ENCODE measurements at places on chromosomes 4 and X.

DNA sequence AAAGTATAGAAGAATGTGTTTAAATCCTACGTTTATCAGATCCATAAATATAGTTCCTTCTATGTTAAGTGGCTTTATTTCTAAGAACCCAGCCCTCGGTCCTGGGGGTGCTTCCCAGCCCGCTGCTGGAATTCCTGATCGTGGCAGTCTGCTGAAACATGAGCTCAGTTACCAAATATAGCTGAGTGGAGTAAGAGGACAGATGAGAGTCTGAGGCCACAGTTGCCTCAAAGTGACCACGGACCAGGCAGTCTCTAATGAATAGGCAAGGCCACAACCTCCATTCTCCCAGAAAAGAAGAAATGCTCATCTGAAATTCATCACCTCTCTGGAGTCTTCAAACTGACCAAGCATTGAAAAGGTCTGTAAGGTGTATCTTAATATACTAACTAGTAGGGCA is at the start of gene PALLD:
Gene PALLD (plus strand): TSS at position 219 of the 400 bp plus-strand sequence.
- DNase-seq = no peak

- no peak for DNase-seq
These were observed 21.5 kb upstream of the GRPEL1 start for GRCh38 chr4:7089213-7089986.

- DNase-seq = peak; percentile 18
These were observed 6.2 kb downstream of the CTBP1 start for GRCh38 chr4:1242506-1243450.

DNA sequence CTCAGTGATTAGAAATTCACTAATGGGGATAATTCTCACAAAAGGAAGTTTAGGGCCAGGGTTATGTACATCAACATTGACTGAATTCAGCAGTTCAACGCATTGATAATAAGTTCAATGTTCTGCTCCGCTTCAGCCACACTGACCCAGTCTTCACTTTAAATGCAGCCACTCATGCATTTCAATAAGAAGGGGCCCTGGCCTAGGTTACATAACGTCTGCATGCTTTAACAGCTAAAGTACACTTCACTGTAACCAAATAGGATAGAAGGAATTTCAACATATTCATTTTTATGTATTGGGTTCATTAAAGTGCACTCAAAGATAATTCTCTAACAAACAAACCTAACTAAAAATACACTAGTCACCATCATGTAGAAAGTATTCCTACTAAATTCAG is 12.8 kb upstream of the TSPAN7 start:
- DNase-seq = no peak

- no peak for DNase-seq
These were observed 46.7 kb downstream of the LARP1B start for GRCh38 chr4:128107766-128108165.

DNA sequence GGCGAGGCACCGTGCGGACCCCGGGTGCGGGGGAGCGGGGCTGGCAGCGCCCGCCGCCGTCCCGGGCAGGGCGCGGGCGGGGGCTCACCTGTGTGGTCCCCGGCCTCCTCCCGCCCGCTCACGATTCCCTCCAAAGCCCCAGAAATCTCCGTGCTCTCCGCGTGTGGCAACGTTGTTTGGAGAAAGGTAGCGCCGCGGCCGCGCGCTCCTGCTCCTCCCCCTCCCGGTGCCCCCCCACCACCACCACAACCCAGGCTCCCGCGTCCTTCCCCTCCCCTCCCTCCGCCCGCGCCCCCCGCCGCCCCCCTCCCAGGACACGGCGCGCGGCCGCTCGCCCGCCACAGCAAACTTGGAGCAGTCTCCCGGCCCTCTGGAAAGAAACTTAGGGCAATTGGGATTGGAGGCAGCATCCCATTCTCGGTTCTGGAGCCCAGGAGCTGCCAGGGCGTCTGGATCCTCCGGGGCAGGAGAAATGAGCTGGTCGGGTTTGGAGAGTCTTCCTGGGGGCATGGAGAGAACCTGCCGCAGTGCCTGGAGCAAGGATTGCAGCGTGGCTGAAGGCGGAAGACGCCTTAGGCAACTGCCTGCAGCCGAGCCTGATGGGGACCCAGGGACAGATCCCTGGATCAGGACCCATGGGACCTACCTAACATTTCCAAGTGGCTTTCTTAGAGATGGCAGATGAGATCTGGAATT is 855 bp downstream of the KLF3 start:
- DNase-seq = peak; percentile 68

- DNase-seq = no peak
These were observed 95.3 kb downstream of the GRID2 start for GRCh38 chr4:92399032-92399431.

- DNase-seq = no peak
These were observed 101.1 kb downstream of the ADGRL3 start for GRCh38 chr4:61301271-61301670.

- no peak for DNase-seq
These were observed 126.9 kb upstream of the TEX13A start for GRCh38 chrX:105347373-105347772.

- no peak for DNase-seq
These were observed 40.7 kb downstream of the FANCB start for GRCh38 chrX:14832151-14832550.

- no peak for DNase-seq
These were observed 234.1 kb downstream of the GRXCR1 start for GRCh38 chr4:43126595-43126994.

- peak; percentile 50 for DNase-seq
These were observed 196.2 kb downstream of the SNCA start for GRCh38 chr4:89640620-89641366.

DNA sequence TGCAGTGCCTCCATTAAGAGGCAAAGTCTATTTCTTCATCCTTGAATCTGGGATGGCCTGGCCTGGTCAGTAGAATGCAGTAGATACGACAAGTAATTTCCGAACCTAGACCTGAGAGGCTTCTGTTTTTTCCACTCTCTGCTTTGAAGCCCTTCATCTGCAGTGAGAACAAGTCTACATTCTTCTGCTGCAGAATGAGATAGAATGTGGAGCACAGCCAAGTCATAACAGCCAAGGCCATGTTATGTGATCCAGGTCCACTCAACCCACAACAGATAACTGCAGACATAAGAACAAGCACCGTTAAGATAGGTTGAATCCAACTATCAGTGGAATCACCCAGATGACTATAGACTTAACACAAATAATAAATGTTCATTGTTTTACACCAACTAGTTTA is 1297.7 kb downstream of the C4orf33 start:
- DNase-seq = no peak

GRCh38 chr4:56185901-56186300 is 201.4 kb downstream of the AASDH start:
- no peak for DNase-seq

DNA sequence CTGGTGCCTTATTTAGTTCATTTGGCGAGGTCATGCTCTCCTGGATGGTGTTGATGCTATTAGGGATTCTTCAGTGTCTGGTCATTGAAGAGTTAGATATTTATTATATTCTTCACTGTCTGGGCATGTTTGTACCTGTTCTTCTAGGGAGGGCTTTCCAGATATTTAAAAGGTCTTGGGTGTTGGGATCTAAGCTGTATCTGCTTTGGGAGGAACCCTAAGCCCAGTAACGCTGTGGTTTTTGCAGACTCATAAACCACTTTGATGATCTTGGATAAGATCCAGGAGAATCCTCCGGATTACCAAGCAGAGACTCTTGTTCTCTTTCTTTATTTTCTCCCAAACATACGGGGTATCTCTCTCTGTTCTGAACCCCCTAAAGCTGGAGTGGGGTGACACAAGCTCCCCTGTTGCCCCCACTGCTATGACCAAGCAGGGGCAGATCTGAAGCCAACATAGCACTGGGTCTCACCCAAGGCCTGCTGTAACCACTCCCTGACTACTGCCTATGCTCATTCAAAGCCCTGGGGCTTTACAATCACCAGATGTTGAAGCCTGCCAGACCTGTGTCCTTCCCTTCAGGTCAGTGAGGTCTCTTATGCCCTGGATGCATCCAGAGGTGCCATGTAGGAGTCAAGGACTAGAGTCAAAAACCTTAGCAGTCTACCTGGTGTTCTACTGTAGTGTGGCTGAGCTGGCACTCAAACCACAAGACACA is 187.6 kb downstream of the GUCY2F start:
- no peak for DNase-seq

DNA sequence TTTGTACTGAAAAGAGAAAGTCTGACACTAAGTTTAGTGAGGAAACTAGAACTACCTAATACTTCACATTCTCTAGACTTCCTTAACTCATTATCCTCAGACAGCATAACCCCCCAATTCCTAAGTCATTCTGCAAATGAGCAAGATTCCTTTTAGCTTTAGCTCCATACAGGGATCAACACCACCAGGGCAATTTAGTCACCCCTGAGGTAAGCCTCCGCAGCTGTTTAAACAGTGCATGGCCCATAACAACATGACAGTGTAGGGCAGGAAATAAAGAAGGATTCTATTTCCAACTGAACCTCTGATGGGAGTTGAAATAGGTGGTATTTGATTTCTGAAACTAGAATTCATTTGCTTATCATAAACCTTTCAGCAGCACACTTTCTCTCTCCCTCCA is 112.8 kb upstream of the DKK2 start:
- no peak for DNase-seq

- DNase-seq = no peak
These were observed 166.0 kb downstream of the ANTXR2 start for GRCh38 chr4:79907001-79907400.

GRCh38 chr4:172061204-172061603 is 248.0 kb downstream of the GALNTL6 start:
- no peak for DNase-seq

- DNase-seq = no peak
These were observed 283.0 kb upstream of the GPC4 start for GRCh38 chrX:133698298-133698697.

GRCh38 chr4:55247521-55247920 is 98.5 kb upstream of the SRD5A3 start:
- no peak for DNase-seq

- no peak for DNase-seq
These were observed 31.6 kb upstream of the SOD3 start for GRCh38 chr4:24763631-24764297.

DNA sequence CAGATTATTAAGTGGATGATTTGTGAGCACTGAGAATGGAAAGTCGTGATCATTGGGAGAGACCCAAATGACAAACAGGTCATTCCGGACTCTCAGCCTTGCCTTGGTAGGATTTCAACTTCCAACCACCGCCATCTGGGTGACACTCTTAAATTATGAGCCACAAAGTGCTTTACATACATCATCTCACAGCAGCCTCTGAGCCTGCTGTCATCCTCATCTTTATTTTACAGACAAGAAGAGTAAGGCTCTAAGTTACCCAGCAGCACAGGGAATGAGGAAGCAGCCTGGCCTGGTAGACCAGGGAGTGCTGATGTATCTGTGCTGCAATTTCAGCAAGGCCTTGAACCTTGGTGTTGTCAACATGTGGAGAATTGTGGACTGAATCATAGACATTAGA is 105.8 kb upstream of the TRIM2 start:
- no peak for DNase-seq

DNA sequence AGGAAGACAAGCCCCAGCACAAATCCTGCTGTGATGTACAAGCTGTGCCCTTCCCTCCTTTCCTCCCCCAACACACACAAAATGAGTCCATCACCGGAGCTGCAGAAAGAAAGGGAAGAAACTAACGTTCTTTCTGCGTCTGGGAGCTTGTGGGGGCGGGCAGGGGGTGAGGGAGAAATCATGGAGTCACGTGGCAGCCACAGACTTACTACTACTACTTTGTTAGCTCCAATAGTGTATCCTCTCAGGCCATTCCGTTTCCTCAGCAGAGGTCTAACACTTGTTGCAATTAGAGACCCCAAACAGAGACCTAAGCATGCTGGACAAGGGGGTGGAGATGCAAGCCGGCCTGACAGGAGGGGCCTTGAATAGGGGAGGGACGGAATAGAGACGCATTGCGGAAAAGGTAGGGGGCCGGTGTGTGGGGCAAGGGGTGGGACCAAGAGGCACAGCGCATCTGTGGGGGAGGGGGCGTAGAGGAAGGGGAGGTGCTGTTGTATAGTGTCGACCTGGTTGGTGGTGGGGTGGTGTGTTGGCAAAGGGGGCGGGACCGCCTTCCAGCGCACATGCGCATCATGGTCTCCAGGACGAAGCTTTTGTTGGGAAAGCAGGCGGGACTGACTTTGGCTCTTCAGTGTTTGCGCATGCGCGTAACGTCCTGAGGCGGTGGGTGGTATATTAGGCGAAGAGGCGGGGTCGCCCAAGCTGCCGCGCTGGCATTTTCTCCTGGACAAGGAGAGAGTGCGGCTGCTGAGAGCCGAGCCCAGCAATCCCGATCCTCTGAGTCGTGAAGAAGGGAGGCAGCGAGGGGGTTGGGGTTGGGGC is at the start of gene MAGED1:
Gene MAGED1 (plus strand): TSS at position 703 of the 825 bp plus-strand sequence. CDS start 682 bp downstream, outside the sequence.
- DNase-seq = peak; percentile 89

GRCh38 chr4:150720973-150721518 is 139.1 kb downstream of the MAB21L2 start:
- DNase-seq = no peak

GRCh38 chrX:34381241-34381640 is 249.1 kb upstream of the FAM47A start:
- DNase-seq = no peak

- no peak for DNase-seq
These were observed 61.7 kb downstream of the PALLD start for GRCh38 chr4:168558599-168558998.

GRCh38 chr4:138225477-138225876 is 16.7 kb downstream of the SLC7A11 start:
- no peak for DNase-seq

- DNase-seq = no peak
These were observed 61.2 kb upstream of the CAMK2D start for GRCh38 chr4:113822555-113823290.

DNA sequence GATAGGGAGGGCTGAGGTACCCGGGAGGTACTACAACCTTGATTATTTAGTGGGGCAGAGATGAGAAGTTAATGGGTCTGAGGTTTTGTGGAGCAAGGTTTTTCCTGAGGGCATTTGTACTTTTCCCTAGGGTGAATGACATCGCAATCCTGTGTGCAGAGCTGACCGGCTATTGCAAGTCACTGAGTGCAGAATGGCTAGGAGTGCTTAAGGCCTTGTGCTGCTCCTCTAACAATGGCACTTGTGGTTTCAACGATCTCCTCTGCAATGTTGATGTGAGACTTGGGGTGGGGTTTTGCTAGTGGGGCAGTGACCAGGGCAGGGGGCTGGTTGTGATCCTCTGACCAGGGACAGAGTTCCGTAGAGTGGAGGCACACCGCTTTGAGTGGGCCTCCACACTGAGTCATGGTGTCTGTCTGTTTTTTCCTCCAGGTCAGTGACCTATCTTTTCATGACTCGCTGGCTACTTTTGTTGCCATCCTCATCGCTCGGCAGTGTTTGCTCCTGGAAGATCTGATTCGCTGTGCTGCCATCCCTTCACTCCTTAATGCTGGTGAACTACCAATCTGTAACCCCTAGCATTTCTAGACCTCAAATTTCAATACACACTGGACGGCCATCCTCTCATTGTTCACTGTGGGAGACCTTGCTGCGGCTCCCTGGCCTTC is 9.9 kb downstream of the MED12 start:
- no peak for DNase-seq

GRCh38 chrX:130704053-130705038 is 198.7 kb downstream of the ENOX2 start:
- no peak for DNase-seq
